ENCODE measurements at places on chromosomes 5 and 9.

DNA sequence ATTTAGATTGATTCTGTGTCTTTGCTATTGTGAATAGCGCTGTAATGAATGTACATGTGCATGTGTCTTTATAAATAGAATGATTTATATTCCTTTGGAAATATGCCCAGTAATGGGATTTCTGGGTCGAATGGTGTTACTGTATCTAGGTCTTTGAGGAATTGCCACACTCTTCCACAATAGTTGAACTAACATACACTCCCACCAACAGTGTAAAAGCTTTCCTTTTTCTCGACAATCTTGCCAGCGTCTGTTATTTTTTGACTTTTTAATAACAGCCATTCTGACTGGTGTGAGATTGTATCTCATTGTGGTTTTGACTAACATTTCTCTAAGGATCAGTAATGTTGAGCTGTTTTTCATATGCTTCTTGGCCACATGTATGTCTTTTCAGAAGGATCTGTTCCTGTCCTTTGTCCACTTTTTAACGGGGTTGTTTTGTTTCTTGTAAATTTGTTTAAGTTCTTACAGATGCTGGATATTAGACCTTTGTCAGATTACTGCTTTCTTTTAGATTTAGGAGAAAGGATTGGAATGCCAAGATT lies 125.0 kb upstream of the NR5A1 start:
- no peak for DNase-seq

DNA sequence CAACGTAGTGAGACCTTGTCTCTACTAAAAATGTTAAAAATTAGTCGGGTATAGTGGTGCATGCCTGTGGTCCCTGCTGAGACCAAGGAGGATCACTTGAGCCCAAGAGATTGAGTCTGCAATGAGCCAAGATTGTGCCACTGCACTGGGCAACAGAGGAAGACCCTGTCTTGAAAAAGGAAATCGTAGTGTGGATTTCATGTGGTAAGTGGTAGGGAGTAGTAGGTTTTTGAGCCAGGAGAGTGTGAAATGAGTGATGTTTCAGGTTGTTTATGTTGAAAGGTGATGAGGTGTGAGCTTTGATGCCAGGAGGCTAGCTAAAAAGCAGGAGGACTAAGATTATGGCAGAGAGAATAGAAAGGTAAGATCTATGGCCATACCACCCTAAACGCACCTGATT lies 5.9 kb downstream of the MATR3 start:
- no peak for DNase-seq

GRCh38 chr5:112933651-112934365 lies 11.8 kb upstream of the REEP5 start:
- no peak for DNase-seq

DNA sequence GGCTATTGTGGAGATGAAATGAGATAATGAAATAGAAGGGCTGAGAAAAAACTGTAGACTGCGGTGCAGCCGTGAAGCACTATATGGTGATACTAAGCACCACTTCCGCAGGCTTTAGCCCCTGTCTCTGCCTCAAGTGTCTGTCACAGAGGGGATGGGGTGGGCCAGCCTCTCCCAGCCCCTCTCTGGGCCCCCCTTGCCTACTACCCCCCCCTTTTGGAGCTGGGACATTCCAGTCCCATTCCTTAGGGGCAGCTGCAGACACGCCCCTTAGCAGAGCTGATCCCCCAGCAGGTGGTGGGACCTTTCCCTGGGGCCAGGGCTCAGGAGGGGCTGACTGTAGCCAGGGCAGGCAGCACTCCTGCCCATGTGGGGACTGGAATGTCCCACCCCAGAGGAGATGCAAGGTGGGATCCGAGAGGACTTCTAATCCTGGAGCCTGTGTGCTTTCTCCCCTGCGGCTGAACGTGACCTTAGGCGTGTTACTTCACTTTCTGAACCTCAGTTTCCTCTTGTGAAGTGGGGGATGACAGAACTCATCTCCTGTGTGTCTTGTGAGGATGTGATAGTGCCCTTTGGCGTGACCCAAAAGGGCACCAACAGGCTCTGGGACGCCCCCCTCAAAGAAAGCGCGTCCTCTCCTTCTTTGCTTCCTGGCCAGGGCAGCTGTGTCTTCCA lies 1.9 kb downstream of the N4BP3 start:
- peak; percentile 72 for DNase-seq

GRCh38 chr9:94921092-94921471 lies 194.6 kb downstream of the AOPEP start:
- DNase-seq = no peak

GRCh38 chr5:124309241-124309980 lies 437.0 kb downstream of the ZNF608 start:
- DNase-seq = no peak

DNA sequence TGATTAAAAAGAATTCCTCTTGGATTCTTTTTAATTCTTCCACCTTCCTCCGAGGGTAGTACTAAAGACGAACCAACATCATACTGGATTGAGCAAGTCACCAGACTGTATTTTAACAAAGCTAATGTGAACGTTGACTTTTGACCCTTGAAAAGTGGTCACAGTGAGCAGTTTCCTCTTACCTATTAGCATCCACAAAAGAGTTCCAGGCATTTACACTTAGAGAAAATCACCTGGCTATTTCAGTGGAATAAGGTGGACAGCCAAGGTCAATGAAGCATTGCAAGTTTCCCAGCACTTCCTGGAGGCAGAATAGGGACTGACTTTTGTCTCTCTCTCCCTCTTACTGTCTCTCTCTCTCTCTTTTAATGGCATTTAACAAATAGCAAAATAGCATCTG lies 145.1 kb upstream of the DAB2 start:
- DNase-seq = no peak

GRCh38 chr5:35476036-35476435 lies 141.6 kb upstream of the SPEF2 start:
- DNase-seq = no peak

GRCh38 chr9:133074111-133074651 lies 12.4 kb downstream of the CEL start:
- no peak for DNase-seq

DNA sequence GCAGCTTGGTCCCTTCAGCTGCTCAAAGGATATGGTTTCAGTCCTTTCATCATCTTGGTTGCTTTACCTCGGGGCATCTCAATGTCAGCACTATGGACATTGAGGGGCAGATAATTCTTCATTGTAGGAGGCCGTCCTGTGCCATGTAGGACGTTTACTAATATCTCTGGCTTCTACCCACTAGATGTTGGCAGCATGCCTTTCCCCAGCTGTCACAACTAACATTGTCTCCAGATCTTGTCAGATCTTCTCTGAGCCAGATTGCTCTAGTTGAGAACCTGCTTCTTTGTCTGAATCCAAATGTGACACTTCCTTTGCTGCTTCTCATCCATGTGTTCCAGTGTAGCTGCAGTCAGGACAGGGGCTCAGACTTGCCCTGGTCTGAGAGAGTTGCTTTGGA lies 10.3 kb downstream of the PTPA start:
- no peak for DNase-seq

GRCh38 chr5:168989731-168990505 lies 311.0 kb downstream of the SLIT3 start:
- no peak for DNase-seq

DNA sequence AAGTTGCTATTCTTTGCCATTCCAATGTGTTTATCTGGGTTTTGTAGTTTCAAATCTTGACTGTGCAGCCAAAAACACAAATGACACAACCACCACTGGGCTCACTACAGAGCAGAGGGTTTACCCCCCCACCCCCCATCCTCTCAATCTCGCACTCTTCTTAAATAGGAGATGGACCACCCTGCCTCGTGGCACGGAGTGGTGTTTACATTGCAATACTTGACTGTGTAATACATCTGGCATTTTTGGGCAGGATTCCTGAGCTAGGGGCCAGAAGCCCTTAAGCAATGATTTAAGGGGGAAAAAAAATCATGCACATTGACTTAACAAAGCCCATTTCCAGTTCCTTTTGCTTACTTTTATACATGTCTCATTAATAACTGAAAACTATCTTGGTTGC lies 19.0 kb downstream of the PTCH1 start:
- DNase-seq = no peak

GRCh38 chr9:98867429-98868168 lies 60.1 kb downstream of the GALNT12 start:
- no peak for DNase-seq

- DNase-seq = no peak
These were observed 261.9 kb upstream of the NREP start for GRCh38 chr5:112018846-112019245.

- DNase-seq = no peak
These were observed 55.6 kb downstream of the CFAP90 start for GRCh38 chr5:7795306-7795705.

DNA sequence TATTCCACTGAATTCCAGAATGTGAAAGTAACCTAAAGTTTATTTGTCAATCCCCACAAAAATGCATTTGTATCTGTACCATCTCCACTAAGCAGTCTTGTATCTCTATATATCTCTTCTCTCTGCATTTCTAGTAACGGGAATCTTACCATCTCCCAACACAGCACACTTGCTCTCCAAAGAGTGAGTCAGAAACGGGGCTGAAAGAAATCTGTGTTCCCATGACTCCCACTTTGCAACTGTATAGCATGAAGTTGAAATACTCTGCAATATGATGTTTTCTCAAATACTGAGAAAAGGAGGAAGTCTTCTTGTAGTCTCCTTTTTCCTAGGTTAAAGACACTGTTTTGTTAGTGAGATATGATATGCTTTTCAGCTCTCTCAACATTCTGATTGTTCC lies 848.8 kb upstream of the ACO1 start:
- DNase-seq = no peak

DNA sequence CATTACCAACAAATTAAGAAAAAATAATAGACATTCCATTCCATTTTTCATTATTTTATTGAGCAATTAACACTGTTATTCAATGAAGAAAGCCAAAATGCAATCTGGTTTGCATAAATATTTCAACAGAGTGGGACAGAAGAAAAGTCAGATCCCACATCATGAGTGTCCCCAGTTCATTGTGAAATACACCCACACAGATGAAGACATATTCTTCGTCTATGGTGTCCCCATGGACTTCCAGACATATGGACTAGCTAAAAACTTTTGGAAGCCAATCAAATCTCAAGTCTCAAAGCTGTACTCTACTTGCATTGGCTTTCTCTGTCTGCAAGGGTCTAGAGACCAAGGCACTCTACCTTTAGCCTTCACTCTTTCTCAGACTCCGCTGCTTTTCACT lies 194.3 kb downstream of the SEMA5A start:
- DNase-seq = no peak

DNA sequence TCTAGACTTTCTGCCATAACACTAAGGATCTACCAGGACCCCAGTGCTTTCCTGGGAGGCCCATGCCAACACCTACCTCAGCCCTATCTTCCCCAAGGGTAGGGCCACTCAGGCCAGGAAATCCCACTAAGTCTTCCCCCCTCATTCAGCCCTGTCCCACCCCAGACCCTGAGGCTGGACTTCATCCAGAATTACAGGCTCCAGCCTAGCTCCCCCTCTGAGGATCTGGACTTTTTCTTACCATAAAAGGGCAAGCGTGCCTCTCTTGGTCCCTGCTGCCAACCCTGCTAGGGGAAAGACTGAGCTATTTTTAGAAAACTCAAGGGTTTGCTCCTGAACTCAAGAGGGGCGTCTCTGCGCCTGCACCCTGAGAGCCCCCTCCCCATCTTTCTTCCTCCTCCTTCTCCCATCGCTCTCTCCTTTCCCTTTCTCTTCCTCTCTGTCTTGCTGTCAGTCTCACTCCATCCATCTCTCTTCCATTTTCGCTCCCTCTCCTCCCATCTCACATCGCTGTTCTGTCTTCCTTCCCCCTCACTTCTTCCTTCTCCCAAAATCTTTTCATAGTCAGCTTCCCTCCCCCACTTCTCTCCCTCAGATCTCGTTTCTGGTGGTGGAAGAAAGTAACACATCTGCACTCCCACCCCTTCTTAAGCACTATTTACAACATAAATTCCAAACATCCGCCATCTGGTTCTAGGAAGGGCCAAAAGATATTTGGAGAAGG lies 38.1 kb upstream of the IL17B start:
- DNase-seq = no peak

GRCh38 chr9:74348777-74349176 lies 148.4 kb upstream of the RORB start:
- DNase-seq = no peak

GRCh38 chr9:107309271-107309670 lies 26.2 kb downstream of the RAD23B start:
- DNase-seq = no peak

DNA sequence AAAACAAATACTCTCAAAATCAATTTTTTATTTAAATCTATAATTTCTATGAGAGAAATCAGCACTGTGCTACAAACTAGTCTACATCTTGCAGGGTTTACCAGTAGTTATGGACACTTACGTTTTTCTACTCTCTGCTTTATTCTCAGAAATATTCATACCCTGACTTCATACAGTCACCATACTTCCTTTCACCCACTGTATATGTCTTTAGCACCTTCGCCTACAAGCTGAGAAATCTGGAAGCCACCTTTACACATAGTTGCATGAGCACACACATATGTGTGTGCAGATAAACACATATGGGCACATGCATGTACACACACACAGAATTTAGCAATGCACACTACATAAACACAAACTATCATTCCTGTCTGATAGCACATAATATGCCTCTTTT lies 177.0 kb downstream of the ST8SIA4 start:
- no peak for DNase-seq

DNA sequence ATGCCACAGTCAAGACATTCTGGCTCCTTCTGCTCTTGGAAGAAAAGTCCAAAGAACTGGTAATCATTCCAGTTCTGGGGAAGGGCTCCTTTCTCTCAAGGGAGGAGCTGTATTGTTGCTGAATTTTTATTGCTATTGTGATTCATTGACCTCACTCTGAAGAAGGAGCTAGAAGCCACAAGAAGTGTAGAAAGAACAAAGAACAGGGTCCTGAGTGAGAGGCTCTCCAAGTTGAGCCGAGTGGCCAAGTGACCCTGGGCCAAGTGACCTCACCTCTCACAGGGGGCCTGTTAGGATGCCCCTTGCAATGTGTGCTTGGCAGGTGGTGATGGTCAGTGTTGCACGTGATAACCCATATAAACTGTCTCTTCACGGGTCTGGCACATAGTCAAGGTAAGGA lies 173.3 kb downstream of the FGF18 start:
- no peak for DNase-seq

DNA sequence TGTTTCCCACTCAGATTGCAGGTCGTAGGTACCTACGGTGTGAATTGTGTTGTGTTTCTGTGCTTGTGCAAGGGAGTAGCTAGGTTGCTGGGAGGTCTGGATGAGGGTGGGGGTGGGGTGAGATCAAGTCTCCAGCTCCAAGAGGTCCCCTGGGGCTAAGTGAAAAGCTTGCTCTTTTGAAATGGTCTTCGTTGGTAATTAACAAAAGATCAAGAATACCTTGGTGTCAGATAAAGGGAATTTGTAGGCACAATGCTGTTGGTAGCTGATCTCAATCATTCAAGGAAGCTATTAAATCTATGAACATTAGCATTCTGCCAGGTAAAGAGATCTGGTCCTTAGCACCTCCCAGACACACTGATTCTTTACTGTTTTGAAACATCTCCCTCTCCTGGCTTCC lies 928 bp upstream of the PCDHGC4 start:
- DNase-seq = no peak

- peak; percentile 15 for DNase-seq
These were observed 33.8 kb upstream of the ANXA2R start for GRCh38 chr5:43073597-43074546.

DNA sequence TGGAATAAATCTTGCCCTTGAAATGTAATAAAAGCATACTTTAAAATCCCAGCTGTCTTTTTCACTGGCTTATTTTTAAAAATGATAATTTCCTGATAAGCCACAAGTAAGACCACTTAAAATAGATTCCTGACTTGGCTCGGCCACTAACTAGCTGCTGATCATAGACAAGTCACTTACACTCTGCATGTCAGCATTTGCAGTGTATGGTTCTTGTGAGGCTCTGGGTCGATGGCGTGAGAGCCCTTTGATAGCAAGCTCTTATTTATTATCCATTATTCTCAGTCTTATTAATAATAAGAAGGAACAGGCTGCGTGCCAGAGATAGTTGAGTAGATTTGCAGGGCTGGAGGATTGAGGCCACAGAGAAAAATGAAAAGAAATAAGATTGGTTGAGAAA lies 110.7 kb upstream of the IL12B start:
- no peak for DNase-seq

All from NT2/D1 (cell line).